Fibroblast of skin of abdomen (primary cell): ENCODE measurements at places on chromosomes 2 and 18.

DNA sequence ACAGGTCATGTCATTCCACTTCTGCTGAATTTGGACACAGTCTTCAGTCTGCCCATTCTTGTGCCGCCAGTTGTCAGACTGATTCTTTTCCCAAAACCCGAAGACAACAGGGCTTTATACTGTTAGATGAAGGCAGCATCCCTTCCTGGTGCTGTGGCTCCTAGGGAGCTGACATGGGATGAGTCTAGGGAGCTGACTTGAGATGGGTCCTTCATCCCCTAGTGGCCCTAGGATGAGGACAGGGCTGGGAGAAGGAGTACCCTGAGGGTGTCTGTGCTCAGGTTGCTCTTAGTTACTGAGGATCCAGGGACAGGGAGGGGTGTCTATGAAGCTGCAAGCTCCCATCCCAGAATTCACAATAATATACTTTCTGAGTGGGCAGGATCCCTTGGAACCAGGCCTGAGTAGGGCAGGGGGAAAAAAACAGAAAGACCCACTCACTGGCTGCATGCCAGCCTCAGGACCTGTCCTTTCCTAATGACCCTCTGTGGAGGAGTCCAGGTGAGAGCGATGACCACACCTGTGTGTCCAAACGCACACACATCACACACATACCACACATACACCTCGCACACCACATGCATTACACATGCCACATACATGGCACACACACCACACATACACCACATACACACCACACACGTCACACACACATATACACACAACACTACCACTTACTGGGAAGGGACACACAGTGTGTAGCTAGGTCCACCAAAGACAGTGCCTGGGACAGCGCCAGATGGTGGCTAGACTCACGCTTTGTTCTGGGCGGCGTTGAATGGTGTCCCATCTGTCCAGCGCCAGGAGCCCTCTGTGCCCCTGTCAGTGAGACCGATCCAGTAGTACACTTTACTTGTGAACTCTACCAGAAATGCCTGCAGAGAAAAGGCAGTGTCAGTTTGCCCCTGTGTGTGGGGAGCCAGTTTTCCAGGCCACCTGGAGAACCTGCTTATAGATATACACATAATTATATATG is 11.1 kb downstream of the CLEC4F start:
- DNase-seq: no peak

GRCh38 chr18:33729556-33729955 is 151.5 kb downstream of the ASXL3 start:
- no peak for DNase-seq

DNA sequence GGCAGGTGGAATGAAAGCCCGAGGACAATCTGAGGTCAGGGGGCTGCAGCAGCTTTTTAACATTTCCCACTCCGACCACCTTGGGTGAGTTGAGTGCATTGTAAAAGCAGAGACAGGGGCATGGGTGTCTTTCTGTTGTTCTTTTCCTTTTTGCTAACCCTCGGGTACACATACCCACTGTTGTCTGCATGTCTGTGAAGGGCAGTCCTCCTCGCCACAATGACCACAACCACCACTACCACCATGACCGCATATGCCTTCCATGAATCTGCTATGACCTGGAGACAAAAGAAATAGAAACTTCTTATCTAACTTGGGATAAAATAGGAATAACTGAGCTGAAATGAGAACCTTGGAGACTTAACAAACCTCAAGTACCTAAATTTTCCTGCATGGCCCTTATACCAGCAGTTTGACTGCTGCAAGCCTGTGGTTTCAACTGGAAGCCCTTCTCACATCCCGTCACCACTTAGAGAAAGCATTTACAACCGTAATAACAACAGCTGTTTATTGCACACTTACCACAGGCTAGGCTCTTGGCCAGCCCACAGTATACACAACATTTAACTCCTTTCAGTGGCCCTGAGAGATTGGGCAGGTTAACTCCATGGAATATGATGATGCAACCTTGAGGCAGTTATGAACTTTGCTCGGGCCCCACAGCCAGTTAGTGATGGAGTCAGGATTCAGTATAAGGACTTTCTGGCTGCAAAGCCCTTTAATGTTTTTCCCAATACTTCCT is 80.3 kb downstream of the GYPC start:
- DNase-seq: peak; percentile 18

DNA sequence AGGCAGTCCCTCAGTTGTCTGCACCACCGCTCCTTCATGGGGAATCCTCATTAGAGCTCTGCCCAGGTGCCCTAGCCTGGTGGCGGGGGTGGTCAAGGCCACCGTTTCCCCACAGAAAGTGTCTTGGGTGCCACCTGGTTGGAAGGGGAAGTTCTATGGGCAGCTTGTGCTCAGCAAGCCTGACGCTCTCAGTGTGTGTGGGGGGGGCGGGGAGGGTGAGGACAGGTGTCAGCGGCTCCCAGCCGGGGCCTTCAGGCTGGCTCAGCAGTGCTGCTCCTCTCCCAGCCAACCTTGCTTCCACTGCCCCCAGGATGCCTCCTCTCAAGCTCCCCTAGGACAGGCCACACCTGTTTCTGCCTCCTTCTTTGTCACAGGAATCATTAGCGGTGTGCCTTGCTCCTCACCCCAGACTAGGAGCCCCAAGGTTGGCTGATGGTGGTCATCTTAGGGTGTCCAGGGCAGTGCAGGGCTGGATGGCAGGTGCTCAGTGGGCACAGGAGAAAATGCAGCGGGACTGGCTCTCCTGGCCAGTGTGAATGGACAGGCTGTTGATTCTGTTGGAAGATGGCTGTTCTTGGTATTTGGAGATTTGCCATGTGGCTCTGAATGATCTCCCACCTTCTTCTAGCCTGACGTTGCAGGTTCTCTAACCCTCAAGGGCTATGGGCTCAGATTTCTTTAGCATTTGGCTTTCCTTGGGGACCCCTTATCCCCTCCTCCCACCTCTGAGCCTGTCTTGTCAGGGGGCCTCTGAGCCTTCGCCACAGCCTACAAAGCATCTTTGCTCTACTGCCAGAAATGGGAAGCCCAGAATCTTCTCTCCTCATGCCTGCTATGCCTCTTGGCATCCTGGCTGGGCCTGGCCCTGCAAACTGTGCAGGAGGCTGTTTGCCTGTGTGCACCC is 185.8 kb upstream of the HS6ST1 start:
- DNase-seq: no peak

- DNase-seq: peak; percentile 96
These were observed 144.1 kb downstream of the ZFP36L2 start for GRCh38 chr2:43082111-43082894.

- no peak for DNase-seq
These were observed 69.1 kb upstream of the KCNE4 start for GRCh38 chr2:222982909-222983265.

DNA sequence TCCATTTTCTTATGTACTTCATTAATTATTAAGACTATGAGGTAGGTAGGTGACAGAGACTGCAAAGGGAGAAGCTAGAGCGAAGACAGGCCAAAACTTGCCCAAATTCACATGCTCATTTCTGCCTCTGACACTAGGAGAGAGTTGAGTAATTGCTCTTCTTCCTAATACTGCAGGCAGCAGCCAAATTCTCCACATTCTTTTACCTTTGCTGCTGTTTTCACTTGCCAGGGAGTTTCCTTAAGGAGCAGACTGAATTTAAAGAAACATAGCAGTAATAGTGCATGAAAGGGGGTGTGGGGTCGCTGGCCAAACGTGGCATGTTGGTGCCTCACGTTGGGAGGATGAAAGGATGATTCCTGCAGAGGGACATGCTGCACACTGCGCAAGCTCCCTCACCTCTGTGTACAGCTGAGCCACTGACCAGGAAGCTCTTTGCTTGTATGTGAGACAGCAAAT is 12.3 kb downstream of the CRIM1 start:
- no peak for DNase-seq

GRCh38 chr2:231926761-231927565 is 767 bp upstream of the NPPC start:
- no peak for DNase-seq

GRCh38 chr2:112625474-112626114 is 20.1 kb upstream of the SLC20A1 start:
- DNase-seq: no peak

DNA sequence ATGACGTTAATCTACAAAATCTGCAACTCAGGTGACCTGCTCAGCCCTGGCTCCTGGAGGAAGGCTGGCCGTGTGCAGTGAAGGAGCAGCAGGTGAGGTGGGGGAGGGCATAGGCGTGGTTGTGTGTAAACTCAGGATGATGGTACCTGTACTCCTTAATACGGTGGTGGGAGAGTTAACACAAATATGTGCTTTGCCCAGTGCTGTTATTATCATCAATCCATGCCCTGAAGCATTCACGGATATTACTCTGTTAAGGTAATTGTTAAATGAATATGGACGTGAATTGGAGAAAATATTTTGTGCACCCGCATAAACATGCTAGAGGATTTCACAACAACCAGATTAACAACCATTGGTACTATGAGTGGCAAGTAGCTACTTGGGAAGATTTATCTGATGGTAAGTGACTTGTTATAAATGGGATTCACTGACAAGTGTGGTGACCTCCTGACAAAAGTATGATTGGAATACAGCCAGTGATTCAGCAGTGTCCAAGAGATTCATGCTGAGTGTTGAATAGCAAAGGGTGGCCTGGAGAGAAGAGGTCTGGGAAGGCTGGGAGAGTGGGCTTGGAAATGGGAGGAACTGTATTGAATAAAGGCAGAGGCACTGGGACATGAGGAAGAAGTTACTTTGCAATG is 194.1 kb downstream of the TPGS2 start:
- peak; percentile 27 for DNase-seq

DNA sequence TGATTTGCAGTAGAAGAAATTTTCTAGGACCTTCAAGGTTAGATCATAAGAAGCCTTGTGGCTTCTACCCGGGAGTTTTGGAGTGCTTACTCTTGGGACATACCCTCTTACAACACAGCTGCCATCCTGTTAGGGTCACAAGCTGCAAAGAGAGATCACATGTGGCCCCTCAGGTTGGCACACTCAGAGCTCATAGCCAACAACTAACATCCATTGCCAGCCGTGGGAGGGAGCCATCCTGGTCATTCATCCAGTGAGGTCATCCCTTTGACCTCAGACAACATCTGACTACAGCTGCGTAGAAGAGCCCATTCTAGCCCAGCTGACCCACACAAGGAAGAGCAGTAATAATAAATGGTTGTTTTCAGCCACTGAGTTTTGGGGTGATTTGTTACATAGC is 76.9 kb upstream of the NABP1 start:
- DNase-seq: no peak

GRCh38 chr18:59631583-59632181 is 65.5 kb downstream of the CCBE1 start:
- peak; percentile 46 for DNase-seq

GRCh38 chr18:34649080-34649479 is 61.0 kb upstream of the DTNA start:
- DNase-seq: peak; percentile 20

- no peak for DNase-seq
These were observed 975.5 kb upstream of the ACVR2A start for GRCh38 chr2:146869328-146869727.

DNA sequence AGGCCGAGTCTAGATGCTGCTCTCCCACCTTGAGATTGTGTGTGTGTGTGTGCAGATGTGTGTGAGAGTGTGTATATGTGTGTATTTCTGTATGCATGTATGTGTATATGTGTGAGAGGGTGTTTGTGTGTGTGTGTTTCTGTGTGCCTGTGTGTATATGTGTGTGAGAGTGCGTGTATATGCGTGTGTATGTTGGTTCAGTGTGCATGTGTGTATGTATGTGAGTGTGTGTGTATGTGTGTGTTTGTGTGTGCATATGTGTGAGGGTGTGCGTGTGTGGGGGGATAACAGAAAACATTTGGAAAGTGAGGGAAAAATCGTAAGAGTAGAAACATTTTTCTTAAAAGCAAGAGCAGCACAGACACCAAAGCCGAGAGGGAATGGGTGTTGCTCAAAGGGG is 309.1 kb downstream of the NDUFA10 start:
- no peak for DNase-seq

DNA sequence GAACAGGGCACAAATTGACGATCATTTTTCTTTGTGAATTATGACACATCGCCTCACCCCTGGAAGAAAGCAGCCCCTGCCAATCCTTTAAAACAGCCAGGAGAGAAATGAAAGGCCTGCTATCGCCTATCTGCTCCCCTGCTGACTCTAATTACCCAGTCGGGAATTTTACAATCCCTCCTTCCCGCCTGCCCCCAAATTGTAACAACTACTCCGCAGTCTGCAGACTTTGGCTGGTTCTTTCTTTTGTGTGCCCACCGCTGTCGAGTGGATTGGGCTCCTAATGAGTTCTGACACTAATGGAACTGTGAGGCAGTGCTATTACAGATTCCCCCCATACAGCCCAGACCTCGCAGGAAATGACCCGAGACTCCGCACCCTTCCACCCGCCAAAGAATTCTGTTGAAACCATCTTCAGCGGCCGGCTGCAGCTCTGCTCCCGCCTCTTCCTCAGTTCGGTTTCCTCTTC is 281.2 kb upstream of the PARD3B start:
- DNase-seq: no peak

GRCh38 chr2:224925810-224926100 is 116.5 kb downstream of the DOCK10 start:
- peak; percentile 31 for DNase-seq

DNA sequence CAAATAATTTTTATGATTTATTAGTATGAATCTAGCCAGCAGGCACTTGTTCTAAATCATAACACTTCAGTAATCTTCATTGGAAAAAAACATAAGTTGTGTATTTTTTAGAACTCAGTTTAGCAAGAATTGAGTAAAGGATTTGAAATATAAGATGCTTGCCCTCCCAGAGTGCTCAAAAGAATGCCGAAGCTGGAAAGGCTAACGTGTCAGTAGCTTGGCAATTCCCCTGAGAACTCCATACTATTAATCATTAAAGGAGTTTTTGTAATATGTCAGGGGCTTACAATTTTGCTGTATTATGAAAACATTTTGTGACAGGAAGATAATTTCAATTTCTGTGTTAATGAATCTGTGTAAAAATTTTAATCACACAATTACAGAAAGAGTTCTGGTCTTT is 122.7 kb downstream of the GULP1 start:
- DNase-seq: peak; percentile 77

GRCh38 chr2:227908266-227909054 is 37.0 kb downstream of the DAW1 start:
- DNase-seq: peak; percentile 18

DNA sequence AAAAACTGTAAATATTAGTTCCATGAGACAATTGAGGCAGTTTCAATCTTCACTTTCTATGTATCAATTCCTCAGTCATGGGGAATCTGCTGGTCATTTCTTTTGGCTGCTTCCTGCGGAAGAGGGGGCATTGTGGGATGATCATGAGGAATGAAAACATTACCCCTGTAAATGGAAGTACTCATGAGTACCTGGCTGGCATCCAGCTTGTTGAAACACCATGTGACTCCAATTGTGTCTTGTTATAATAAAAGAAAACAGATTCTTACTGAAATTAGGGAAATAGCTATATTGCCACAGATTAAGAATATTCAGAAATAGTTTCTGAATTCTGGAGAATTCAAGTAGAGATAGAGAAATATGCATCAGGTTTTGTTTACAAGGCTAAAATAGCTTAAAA is 41.6 kb upstream of the GPR39 start:
- DNase-seq: no peak

GRCh38 chr2:191625446-191625845 is 52.5 kb upstream of the NABP1 start:
- DNase-seq: no peak

- no peak for DNase-seq
These were observed 20.8 kb downstream of the DIPK1C start for GRCh38 chr18:74436158-74436769.
